Right ventricle myocardium superior (tissue), 1 donor: ENCODE measurements at places on chromosomes 3 and 15.

DNA sequence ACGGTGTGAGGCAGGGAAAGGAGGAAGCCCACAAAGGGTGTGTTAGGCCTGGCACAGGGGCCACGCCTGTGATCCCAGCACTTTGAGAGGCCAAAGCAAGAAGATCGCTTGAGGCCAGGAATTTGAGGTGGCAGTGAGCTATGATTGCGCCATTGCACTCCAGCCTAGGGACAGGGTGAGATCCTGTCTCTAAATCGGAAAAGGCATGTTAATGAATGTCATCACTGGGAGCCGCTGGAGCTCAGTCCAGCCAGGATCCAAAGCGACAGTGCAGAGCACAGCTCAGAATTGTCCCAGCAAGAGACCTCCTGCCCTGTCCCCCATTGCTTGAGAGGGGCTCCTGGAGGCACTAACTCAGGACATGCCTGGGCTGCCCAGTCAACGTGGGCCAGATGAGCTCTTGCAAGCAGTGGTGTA lies 15.0 kb upstream of the FBLN2 start:
- no peak for DNase-seq

GRCh38 chr3:6392123-6392522 lies 468.8 kb upstream of the GRM7 start:
- no peak for DNase-seq

DNA sequence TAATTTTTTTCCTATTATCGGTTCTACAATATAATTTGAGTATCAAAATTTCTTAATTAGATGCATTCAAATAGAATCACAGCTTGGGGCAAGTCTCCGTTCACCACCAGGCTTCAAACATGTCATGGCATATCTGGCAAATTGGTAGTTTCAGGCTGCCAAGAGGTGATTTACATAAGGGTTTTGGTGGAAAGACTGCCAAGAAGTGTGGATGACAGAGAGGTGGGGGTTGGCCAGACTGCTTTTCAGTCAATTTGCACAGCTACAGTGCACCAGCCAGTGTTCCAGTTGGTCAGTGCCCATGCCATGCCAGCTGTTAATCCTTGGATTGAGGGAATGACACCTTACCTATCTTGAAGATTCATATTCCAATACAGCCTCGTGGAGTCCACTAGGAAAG lies 8.4 kb upstream of the GSK3B start:
- DNase-seq: no peak

- DNase-seq: no peak
These were observed 33.3 kb downstream of the SLC25A36 start for GRCh38 chr3:140974900-140975299.

DNA sequence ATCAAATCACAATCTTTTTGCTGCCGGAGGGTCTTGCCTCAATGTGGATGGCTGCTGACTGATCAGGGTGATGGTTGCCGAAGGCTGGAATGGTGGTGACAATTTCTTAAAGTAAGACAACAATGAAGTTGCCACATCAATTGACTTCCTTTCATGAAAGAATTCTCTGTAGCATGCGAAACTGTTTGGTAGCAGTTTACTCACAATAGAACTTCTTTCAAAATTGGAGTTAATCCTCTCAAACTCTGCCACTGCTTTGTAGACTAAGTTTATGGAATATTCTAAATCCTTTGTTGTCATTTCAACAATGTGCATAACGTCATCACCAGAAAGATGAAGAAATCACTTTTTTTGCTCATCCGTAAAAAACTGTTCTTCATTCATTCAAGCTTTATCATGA lies 65.8 kb downstream of the B3GNT5 start:
- DNase-seq: no peak

GRCh38 chr3:171821778-171822358 lies 11.6 kb upstream of the PLD1 start:
- DNase-seq: no peak

- DNase-seq: no peak
These were observed 228.3 kb downstream of the ATP8B4 start for GRCh38 chr15:49890689-49891088.

DNA sequence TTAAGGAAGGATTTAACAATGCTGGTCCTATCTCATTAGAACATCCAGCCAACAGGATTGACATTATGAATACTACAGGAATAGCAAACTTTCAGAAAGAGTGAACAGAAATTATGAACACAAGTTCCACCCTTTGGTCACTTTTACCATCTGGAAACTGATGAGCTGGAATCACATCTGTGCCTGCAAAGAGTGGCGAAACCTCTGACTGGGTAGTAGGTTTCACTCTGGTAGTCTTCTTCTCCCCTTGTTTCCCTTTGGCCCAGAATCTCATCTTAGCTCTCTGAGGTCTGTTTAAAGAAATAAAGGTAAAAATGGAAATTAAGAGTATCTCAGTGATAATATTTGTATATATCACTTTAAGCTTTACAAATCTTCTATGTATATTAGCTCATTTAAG lies 73.1 kb downstream of the NR2E3 start:
- no peak for DNase-seq

GRCh38 chr3:171255236-171255806 lies 204.9 kb downstream of the TNIK start:
- DNase-seq: no peak

DNA sequence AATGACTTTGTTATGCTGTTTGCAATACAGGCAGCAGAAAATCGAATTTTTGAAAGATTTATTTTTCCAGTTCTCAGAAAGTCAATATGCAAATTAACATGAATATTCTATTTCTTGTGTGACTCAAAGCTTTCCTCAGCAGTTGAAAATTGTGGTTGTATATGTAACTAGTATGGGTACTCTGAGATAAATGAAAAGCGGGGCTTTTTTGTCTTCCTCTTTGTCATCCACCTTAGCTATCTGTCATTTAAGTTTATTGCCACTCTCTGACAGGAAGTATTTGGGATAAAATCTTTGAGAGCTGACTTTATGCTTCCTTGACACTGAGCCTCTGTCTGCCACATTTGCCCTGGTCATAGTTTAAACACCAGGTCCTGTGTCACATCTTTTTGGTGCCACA lies 91.5 kb downstream of the ATG7 start:
- no peak for DNase-seq

DNA sequence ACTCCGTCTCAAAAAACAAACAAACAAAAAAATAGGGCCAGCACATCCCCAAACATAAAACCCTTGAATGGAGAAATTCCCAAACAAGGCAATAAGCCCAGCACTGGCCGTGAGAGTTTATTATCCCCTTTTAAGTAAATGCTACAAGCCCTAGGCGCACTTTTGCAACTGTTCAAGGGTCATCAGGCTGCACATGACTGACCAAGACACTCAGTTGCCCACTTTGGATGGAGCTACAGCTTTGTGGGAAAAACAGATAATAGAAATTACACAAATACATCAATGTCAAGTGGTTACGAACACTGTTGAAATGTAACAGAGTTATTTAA lies 33.7 kb upstream of the ZNF445 start:
- no peak for DNase-seq

DNA sequence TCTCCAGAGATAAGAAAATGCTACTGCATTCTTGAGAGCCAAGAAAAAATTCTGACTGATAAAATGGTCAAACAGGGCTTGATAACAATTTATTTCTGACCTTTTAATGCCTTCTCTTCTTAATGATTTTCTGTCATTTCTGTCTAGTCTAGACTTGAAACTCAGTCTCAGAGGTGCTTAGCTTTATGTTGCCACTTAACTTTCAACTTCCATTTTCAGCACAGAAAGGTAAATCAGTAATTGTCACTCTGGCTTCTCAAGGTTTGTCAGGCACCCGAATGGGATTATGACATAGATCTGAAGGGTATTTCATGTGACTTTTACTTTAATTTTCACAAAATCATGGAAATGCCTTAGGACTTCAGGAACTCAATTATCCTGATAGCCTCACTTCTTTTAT lies 155.4 kb upstream of the GBE1 start:
- DNase-seq: no peak

GRCh38 chr3:141784531-141784930 lies 21.3 kb downstream of the GRK7 start:
- DNase-seq: no peak

GRCh38 chr15:58530056-58530590 lies 98.3 kb downstream of the LIPC start:
- DNase-seq: no peak

GRCh38 chr3:55202326-55202725 lies 274.5 kb upstream of the LRTM1 start:
- no peak for DNase-seq

DNA sequence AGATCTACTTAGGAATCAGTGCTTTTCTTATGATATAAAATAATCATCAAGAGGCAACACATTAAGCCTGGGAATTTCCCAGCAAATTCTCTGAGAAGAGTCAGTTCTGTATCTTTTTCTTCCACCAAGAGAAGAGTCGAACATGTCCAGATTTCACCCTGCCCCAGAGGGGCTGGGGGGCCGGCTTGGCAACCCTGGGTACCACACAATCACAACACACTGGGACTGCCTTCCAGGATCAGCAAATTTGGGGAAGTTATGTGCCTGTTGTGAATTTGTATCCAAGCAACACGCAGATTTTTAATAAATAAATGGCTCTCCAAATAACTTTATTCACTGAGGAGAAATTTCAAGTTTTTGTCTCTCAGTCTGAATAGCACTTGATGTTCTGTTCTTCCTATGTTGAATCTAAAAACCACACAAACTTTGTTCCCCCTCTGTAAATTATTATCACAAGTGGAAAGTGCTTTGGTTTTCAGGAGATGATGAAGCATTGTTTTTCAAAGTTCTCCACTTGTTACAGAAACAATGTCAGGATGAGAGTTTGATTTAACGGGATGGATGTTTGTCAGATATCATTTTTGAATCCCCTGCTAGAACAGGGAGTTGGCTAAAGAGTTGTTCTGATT lies 357.2 kb downstream of the ZNF385D start:
- DNase-seq: no peak

- no peak for DNase-seq
These were observed 33.2 kb upstream of the NSMCE3 start for GRCh38 chr15:29302871-29303270.

DNA sequence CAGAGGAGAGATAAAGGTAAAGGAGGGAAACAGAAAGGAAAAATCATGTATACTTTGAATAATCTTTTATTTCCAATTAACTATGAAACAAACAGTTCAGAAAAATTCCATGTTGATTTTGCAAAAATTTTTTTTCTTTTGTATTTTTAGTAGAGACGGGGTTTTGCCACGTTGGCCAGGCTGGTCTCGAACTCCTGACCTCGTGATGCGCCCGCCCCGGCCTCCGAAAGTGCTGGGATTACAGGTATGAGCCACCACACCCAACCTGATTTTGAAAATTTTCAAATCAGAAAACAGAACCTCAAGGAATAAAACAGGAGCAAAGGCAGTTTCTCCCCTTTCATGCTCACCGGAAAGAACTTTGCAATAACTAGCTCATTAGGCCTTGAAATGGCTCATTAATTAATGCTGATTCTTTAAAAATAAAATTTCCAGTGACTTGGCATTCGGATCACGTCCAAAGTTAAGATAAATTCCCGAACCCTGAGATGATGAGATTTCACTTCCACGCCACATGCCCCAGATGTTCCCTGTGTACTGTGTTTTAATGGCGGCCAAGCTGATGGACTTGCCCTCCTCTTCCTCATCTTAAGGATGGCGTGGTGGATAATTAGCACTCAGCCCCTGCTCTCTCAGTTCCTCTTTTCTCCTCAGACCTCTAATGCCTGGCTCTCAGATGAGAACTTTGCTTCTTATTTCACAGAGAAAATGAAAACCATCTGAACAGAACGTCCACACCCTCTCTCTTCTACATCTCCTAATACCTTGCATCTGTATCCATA lies 10.8 kb downstream of the BCL2L10 start:
- no peak for DNase-seq

DNA sequence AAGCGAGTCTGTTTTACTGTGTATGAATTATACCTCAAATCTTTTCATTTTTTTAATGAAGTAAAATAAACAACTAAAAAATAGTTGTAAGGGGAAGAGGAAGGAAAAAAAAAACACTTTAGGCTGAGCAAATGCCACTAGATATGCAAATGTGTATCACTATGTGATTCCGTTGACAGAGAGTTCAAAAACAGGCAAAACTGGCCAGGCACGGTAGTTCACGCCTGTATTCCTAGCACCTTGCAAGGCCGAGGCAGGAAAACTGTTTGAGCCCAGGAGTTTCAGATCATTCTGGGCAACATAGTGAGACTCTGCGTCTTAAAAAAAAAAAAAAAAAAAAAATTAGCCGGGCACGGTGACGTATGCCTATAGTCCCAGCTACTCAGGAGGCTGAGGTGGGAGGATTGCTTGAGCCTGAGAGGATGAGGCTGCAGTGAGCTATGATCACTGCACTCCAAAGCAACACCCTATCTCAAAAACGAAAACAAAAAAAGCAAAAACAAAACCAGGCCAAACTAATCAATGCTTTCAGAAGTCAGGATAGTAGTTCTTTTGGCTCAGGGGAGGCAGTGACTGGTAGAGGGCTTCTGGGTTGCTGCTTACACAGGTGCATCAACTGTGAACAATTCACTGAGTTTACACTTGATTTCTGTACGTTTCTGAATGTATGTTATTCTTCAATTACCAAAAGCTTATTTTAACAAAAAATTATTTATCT lies 7.4 kb downstream of the PRC1 start:
- DNase-seq: no peak

DNA sequence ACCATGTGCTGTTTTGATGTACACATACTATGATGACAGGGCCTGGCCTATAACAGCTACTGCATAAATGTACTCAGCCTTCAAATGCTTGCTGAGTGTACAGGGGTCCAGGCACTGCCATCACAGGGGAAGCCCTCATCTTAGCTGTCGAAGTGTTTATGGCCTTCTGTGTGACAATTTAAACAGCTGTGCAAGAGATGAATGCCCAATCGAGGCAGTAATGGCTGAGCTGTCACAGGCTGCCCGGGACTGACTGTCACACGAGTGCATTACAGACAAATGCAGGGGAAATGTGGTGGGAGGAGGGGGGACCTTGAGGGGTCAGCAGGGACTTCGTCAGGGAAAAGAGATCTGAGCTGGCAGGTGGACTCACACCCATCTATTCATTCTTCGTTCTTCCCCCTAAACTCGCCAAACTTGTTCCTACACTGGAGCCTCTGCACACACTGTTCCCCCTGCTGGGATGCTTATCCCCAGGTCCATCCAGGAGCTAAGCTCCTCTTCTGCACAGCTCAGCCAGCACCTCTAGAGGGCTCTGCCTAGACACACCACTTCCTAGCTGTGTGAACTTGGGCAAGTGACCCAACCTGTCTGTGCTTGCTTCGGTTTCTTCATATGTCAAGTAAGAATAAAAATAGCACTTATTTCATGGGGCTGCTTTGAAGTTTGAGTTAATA lies 156.2 kb upstream of the IQSEC1 start:
- DNase-seq: peak; percentile 37

DNA sequence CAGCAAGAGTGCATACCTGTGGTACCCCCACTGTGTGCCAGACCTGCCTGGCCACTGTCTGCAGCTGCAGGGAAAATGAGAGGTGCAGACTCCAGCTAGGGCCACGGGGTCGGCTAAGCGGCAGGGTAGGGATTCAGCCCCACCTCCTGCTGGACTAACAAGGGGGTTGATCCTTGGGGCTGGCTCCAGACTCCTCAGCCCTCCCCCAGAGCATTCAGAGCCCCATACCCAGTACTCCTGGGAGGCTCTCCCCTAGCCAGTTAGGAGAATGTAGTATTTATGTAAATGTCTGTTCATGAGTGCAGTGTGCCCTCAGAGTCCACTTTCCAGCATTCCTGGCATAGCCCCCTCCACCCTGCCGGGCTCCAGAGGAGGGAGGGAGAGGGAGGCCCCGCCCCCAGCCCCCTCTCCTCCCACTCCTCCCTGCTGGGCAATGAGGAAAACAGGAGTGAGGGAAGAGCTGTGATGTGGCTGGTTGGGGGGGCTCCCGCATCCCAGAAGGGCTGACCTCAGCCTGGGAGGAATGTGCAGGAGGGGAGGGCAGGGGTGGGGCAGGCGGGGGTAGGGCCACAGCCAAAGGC lies 4.5 kb upstream of the SEMA3B start:
- peak; percentile 82 for DNase-seq
